ENCODE measurements at places on chromosomes 3 and 15.

- no peak for DNase-seq
Observed at GRCh38 chr15:94322141-94322540, 90.8 kb downstream of the MCTP2 start.

DNA sequence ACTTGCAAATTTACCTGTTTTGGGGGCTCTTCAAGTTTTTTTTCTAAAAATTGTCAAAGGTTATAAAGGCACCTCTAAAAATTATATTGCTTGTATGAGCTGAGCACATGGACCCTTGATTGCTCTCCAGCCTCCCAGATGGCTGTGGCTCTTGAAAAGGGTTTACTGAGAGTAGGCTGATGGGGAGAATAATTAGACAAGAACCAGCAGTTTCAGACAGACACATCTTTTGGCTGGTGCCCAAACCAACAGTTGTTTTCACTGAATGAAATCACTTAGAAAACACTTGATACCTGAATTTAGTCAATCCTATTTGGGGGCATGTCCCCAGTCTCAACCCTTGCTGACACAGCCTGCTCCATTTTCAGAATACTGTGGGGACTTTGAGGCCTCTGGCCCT is 217.6 kb downstream of the KBTBD8 start:
- DNase-seq: no peak

DNA sequence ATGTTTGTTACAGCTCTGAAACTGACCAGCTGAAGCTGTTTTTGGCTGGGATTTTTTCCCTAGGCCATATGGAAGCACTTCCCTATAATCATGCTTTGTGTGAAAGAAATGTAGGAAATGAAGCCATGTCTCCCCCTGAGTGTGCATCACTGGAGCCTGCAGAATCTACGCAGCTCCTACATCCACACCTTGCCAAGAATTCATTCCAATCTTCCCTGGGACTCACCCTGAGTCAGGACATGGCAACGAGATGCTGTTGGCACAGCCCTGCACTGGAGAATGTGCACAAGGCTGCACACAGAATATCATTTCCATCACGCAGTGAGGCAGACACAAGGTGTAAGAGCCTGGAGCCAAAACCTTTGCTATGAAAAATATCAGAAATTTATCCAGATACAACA is 189.5 kb downstream of the ADAMTSL3 start:
- no peak for DNase-seq

GRCh38 chr15:67957435-67958132 is 96.5 kb upstream of the PIAS1 start:
- DNase-seq: no peak

DNA sequence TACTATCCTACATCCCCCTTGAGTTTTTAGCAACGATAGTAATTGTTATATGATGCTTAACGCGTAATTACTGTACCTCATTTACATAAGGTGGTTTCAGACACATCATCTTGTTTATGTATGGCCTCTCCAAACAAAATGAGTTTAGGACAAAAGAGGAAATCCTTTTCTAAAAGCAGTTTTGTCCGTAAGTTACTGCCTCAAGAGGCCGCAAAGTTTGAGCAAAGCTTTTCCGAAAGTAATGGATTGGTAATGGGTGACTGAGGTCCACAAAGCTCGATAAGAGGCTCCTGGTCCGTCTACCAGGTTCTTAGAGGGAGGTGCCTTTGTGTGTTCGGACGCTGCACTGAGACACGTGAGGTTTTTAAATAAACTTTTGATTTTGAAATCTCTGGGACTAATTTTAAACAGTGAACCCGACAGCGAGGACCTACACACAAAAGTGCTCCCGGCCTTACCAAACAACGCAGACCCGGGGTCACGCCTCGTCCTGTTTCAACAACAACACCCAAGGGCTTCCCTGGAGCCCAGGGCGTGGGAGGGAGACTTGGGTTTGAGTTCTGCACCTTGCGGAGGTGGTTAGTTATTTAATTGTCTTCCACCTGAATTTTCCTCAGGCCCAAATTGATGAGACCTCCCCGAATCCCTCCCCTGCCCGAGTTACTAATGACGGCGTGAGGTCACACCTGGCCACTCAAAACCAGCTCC is 456 bp upstream of the C15orf61 start:
- DNase-seq: no peak

DNA sequence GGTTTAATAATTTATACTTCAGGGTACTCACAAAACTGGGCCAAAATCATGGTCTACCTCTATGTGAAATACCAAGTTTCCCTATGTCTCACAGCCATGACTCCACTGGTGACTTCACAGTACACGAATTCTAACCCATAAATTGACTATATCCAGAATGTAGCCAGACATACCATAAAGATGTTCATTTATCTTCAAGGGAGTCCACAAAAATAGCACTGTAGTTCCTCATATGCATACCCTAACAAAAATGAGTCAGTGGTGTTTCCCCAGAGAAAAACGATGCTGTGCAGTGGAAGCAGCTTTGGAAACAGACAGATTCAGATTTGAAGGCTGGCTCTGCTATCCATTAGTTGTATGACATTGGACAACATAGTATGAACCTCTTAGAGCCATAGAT is 438.8 kb downstream of the FHIT start:
- no peak for DNase-seq

DNA sequence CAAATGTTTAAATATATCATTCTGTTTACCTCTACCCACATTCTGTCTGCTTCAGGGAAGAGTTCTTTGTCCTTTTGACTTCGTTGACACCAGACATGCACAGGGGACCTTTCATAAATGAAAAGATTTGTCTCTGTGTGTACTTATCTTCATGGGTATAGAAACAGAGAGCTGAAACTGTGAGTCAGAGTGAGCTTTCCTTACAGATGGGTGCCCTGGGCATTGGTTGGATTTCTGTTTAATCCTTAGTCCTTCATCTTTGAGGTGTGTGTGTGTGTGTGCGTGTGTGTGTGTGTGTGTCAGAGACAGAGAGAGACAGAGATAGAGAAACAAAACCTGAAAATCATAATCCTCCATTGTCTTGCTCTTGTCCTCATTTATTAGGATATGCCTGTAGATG is 517.4 kb downstream of the TUSC7 start:
- DNase-seq: no peak

- no peak for DNase-seq
Observed at GRCh38 chr15:101463270-101463669, 26.2 kb downstream of the PCSK6 start.

DNA sequence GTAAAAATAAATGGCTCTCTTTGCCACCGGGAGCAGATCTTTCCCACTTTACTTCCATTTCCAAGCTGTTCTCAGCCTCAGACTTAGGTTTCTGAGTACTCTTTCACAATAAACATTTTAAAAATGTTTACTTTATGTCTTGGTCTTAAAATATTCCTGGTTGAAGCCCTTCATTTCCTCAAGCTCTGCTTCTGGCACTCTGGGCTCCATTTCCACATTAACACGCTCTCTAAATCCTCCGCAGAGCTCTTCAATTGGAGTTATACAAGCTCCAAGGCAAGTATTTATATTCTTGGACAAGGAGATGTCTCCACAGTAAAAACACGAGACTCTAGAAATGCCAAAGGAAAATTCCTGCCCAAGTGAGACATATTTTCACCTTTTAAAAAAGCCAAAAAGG is 169.3 kb downstream of the GREM1 start:
- no peak for DNase-seq

DNA sequence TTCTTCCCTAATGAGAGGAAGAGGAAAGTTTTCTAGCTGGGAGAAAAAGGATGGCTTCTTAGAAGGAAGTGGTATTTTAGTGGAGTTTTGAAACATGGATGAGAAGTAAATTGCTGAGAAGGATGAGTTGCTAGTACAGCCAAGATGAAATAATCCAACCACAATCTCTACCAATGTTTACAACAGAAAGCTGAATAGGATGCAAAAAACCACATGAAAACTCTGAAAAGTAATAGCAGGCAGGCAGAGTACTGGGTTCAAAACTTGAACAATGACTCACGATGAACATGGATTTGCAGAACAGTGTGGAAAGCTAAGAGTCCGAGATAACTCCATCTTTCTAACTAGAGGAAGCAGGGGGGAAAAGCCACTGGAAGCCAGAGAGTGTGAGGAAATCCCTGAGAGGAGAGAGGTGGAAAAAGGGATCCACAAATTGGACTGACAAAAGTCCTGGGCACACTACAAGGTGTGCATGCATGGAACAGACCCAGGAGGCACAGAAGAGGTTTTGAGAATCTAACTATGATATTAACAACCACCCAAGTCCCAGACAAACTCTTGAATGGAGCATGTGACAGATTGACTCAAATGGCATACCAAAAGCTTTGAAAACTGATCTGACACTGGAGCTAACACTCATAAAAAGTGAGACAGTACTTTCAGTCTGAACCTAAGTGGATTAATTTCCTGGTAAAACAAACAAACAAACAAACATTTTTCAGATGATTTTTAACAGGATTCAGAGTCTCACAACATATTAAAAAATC is 76.7 kb downstream of the ST6GAL1 start:
- no peak for DNase-seq

- DNase-seq: no peak
Observed at GRCh38 chr3:183148056-183148455, 14.5 kb downstream of the LAMP3 start.

DNA sequence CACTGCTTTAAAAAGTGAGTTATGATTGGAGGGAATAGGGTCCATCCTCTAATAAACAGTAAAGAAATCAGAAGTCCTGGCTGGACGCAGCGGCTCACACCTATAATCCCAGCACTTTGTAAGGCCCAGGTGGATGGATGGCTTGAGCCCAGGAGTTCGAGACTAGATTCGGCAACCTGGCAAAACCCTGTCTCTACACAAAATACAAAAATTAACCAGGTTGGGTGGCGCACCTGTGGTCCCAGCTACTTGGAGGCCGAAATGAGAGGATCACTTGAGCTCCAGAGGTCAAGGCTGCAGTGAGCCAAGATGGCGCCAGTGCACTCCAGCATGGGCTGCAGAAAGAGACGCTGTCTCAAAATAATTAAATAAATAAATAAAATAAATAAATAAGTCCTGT is 171.2 kb downstream of the POTEB3 start:
- no peak for DNase-seq

- peak; percentile 21 for DNase-seq
Observed at GRCh38 chr3:71010726-71011455, 572.6 kb downstream of the FOXP1 start.

DNA sequence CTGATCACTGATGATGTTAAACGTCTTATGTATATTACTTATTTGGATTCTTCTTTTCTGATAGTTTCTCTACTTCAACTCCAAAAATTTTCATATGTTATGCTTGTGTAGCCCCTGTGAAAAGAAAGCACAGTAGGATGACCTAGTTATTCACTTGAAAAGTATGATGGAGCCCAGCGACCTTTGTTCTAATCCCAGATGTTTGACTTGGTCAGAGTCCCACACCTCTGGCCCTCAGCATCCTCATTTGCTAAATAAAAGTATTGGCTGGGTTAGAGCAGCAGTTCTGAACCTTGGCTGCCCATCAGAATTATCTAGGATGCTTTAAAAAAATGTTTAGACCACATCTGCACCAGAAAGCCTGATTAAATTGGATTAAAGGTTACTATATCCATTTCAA is 173.7 kb downstream of the ATG7 start:
- no peak for DNase-seq

DNA sequence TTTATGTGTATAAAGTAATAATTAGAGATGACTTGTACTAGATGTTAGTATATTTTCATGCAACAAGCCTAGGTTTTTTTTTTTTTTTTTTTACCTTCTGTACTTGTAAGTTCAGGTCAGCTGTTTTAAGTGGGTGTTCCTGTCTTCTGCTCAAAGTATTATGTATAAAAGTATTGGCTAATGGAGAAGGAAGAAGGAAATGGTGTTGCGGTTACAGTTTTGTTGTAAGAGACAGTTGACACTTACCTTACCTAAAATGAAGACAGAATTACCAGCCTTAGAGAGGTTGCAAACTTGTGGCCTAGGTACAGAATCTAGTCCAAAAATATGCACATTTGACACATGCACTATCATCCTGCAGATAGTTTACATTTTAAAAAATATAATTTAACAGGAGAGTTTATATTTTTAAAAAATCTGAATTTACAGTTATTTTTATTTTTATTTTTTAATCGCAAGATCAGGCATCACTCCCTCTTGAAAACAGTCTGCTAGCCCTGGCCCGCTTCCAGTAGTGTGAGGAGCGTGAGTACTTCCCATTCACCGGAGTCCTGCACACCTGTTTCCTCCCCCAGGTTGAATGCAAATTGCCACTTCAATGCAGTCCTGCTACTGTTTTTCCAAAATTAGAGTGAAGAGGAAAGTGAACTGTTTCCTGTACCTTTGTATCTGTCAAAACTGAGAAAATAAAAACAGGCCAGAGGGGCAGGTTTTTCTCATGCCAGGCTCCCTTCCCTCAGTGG is 224.3 kb upstream of the SOX2 start:
- DNase-seq: no peak

DNA sequence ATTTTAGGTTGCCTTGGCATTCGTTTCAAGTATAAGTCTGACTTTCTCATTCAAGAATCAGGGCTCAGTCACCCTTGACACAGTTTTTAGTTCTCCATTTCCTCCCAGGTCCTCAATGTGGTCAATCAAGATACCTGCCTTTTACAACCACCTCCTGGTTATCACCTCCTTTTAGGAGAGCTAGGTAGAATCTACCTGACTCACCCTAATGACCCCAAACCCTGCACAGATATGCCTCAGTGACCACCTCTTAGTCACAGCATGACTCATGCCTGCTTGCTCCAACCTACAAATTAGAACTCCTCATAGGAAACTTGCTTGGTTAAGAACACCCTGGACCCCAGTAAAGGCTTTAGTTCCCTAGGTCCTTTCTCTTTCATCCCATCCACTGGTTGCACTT is 22.5 kb downstream of the DMXL2 start:
- DNase-seq: no peak

DNA sequence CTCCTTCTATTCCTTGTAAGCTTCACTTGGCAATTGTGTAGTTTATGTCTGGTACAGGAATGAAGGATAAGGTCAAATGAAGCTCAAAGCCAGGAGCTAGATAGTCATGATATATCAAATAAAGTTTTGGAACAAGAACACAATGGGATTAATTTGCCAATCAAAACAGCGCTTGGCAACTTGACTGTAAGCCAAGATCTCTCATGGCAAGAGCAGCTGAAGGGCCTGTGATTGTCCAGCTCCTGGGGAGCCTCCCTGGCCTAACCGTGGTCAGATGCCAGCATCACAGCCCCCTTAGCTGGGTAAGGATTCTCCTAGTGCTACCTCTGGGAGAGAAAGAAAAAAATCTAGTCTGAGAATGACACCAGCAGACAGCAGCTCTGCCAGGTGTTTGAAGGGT is 97.2 kb downstream of the LIPC start:
- DNase-seq: no peak

- no peak for DNase-seq
Observed at GRCh38 chr3:187783098-187783497, 37.8 kb upstream of the BCL6 start.

- DNase-seq: no peak
Observed at GRCh38 chr3:196979545-196979944, 10.9 kb upstream of the PIGZ start.

GRCh38 chr3:72255791-72256559 is 471.0 kb upstream of the PROK2 start:
- no peak for DNase-seq

- no peak for DNase-seq
Observed at GRCh38 chr3:37562876-37563275, 298.8 kb upstream of the CTDSPL start.

DNA sequence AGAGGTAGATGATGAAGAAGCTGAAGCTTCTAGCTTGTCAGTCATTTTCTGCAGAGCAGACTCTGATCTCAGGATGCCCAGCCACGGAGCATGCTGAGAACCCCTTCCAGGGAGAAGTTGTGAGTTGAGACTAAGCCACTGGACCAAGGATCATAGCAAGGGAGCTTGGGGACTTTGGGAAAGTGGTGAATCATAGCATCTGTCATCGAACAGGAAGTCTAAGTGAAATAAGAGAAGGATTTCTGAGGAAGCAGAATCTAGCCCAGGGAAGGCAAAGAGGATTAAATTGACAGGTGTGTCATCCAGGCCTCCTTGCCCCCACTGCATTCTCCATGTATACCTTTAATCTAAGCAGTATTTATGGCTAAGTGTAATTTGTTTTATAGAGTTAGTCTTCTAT is 71.8 kb upstream of the TMEM108 start:
- no peak for DNase-seq
